ENCODE measurements at places on chromosomes 4 and X.

DNA sequence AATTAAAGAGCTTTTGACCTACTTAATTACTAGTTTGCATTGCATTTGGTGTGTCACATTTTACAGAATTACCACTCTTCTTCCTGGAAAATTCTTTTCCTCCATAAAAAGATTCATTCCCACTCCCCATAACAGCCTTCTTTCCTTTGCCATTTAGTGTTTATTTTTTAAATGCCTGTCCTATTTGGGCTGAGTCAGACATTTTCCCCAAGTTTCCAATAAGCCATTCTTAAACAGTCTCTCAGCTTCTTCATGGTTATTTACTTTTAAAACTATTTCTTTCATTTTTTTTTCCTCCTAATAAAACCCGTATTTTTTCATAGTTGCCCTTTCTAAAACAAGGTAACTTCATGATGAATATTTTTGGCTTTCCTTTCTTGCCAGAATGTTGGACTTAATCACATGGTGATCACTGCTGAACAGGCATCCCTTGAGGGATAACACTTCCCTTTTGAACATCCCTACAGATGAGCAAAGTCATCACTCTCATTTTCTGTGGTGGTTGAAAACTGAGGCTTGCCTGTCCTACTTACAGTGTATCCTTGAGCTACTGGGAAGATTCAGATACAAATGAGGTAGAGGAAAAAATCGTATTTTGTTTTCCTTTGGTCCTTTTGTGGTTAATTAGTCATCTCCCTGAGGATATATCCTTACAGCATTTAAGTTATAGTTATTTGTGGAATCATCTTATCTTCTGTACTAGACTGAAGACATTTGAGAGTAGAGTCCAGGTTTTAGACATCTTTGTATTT, 520.5 kb upstream of the NR3C2 start:
- no peak for DNase-seq

- DNase-seq = no peak
Observed at GRCh38 chr4:14180983-14181601, 553.6 kb upstream of the BOD1L1 start.

GRCh38 chr4:151315212-151315886, 10.1 kb downstream of the SH3D19 start:
- no peak for DNase-seq

GRCh38 chrX:147957291-147957690, 23.8 kb upstream of the FMR1NB start:
- no peak for DNase-seq

- DNase-seq = no peak
Observed at GRCh38 chrX:44871114-44871645, 1.8 kb upstream of the KDM6A start.

GRCh38 chr4:140869446-140869845, 113.3 kb upstream of the TBC1D9 start:
- DNase-seq = no peak

DNA sequence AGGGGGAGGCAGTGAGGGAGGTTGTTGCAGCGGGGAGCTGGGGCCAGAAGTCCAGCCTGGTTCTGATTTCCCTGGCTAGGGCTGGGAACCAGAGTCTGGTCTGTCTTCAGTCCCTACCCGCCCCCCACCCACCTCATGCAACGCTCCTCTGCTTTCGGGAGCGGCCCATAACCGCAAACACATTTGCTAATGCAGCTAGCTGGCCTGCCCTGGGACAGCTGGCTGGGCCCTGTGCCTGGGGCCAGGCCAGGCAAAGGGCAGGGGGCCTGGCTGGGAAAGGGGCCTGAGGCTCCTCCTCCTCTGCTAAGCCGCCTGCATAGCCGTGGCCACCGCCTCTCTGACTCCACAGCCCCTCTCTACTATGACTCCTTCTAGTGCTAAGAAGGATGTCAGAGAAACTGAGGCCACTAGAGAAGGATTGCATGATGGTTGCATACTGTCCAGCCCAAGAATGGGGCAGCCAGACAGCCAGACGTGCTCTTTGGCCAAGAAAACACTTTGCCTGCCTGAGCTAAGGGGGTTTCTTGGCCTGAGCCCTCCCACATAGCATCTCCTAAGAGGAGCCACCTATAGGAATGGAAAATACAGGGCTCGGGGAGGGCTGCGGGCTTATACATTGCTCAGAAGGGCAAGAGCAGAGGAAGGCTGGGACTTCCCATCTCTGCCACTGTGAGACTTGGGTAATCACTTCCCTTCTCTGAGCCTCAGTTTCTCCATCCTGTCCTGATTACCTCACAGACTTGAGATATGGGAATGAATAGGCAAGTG, 76.9 kb downstream of the PJA1 start:
- no peak for DNase-seq

DNA sequence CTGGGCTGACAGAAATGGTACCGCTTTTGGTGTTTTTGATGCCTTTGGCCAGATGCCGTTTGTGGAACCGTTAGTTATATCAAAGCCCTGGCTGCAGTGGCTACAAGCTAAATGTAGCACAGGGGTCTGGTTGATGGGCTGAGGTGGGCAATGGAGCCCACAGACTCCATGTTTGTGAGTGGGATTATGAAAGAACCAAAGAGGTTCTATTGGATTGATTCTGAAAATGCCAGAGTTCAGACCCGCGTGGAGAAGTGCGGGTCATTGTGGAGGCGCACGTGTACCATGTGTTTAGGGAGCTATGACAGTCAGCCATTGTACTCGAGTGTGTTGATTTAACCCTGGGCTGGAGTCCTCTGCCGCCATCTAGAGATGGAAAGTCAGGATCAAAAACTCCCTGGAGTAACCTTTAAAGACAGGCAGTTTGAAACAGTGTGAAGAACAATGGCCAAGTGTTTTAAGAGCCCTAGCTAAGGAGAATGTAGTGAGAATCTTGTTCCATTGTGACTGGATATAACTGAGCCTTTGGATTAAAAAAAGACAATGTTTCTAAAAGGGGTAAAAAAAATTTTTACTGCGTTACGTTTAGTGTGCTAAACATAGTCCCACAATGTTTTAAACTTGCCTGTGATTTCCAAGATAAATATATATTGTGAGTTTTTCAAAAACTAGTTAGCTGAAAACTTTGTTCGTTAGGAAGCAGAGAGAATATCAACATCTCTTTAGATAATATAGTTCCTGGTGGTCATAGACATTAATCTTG, 12.7 kb downstream of the ART3 start:
- peak; percentile 7 for DNase-seq

DNA sequence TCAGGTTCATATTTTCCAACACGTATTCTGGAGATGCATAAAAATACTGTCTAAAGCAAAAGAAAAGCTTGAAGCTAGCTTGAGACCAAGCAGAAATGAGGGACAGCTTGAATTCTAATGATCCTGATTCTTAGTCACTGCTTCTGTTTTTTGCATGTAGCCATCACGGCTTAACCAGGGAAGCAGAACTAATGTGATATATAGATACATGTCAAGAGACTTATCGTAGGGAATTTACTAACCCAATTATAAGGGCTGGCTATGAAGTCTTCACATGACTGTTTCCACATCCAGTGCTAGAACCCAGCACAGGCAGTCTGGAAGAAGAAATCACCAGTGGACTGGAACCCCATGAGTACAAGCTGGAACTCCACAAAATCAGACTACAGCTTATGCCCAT, 85.2 kb upstream of the SLIT2 start:
- no peak for DNase-seq

GRCh38 chr4:22487328-22487727, 28.5 kb downstream of the ADGRA3 start:
- DNase-seq = no peak

GRCh38 chrX:149518236-149518635, 13.1 kb upstream of the IDS start:
- DNase-seq = no peak

DNA sequence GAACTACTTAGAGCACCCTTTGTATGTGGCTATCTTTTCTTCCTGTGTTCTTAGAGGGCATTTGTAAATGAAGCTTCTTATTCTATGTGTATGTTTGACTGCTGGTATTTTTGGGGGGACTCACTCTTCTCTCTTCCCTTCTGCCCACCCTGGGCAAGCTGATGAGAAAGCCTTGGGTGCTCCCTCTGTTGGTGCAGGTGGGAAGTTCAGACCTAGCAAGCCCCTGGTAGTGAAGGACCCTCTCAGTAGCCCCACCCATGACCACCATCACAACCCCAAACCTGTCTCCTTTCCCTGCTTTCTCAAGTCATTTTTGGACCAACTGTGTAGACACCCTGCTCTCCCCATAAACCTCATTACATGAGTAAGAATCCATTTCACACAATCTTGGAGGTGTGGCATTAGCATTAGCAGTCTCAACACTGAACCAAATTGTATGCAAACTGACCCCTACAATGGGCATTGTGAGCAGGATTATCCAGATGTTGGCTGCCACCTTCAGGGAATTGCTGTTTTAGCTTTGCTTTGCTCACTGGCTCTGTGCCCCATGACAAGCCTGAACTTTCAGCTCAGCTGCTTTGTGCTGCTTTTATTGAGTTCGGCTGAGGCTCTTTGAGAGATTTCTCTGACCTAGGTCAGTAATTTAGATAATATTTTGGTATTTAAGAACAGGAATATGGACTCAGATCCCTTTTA, 27.9 kb downstream of the TRIM61 start:
- DNase-seq = no peak

Measured in fibroblast of skin of left quadriceps (primary cell).